T-helper 17 cell (primary cell): ENCODE measurements at places on chromosomes 5 and 9.

DNA sequence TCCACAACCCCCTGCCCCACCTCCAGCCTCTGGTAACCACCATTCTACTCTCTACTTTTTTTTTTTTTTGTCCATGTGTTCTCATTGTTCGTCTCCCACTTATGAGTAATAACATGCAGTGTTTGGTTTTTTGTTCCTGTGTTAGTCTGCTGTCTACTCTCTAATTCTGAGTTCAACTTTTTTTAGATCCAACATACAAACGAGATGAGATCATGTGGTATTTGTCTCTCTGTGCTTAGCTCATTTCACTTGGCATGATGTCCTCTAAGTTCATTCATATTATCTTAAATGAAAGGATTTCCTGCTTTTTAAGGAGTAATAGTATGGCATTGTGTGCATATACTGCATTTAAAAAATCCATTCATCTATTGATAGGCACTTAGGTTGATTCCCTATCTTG lies 130.9 kb downstream of the NMUR2 start:
- no peak for DNase-seq

DNA sequence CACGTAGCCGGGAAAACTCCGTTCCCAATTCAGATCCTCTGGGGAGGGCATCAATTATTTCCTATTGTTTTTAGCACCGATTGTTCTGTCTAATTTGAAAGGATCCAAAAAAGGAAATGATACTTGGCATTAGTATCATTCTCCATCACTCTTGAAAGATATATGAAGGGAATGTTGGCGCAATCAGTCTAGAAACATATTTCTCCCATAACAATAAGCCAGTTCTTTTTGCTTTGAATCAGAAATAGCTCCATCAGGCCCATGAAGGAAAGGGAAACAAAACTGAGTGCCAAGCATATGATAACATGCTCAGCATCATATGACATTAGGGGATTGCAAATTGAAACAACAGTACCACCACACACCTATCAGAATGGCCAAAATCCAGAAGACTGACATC lies 39.8 kb downstream of the SRD5A1 start:
- no peak for DNase-seq

- DNase-seq, result no peak
Observed at GRCh38 chr9:71690063-71690688, 78.1 kb downstream of the CEMIP2 start.

DNA sequence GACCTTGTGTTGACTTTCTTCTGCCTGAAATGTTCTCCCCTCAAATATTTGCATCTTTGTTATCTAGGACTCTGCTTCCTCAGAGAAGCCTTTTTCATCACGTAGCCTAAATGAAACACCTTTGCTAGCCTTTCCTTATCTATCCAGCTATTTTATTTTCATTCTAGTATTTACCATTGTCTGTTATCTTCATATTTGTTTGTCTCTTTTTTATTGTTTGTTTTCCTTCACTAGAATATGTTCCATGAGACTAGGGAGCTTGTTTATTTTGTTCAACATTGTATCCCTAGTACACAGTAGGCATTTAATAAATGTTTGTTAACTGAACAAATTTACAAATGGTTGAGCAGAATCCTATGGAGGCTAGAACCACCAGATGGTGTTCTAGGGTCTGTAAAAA lies 178.0 kb downstream of the NPR3 start:
- DNase-seq, result no peak

DNA sequence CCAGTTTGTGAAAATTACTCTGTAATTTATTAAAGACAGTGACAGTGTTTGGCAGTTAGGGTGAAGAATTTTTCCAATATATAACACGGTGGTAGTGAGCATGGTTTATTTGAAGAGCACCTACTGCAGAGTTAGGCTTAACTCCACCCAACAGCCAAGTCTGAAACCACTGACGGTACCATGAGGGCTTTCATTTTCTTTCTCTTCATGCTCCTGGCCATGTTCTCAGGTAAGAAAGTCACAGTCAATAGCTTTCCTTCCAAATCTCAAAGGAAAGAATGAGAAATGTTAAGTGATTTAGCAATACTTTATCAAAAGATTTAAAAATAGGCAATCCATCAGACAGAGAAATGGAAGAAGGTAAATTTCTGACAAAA lies at the start of gene MARCOL:
TSS of gene MARCOL (plus strand) at position 108 of the 377 bp plus-strand sequence. CDS start at position 181, 73 bp downstream.
- no peak for DNase-seq

- no peak for DNase-seq
Observed at GRCh38 chr5:157729858-157730257, 1.4 kb upstream of the THG1L start.

GRCh38 chr5:2570586-2570985 lies 180.9 kb downstream of the IRX2 start:
- DNase-seq, result no peak

- no peak for DNase-seq
Observed at GRCh38 chr5:81825237-81825636, 74.3 kb upstream of the SSBP2 start.

GRCh38 chr9:136305804-136306203 lies 1.9 kb upstream of the CCDC187 start:
- no peak for DNase-seq

- no peak for DNase-seq
Observed at GRCh38 chr5:41067714-41068568, 3.2 kb downstream of the MROH2B start.

GRCh38 chr9:89432986-89433530 lies 64.9 kb downstream of the SEMA4D start:
- no peak for DNase-seq

- DNase-seq, result no peak
Observed at GRCh38 chr5:130975847-130976246, 189.2 kb downstream of the HINT1 start.

DNA sequence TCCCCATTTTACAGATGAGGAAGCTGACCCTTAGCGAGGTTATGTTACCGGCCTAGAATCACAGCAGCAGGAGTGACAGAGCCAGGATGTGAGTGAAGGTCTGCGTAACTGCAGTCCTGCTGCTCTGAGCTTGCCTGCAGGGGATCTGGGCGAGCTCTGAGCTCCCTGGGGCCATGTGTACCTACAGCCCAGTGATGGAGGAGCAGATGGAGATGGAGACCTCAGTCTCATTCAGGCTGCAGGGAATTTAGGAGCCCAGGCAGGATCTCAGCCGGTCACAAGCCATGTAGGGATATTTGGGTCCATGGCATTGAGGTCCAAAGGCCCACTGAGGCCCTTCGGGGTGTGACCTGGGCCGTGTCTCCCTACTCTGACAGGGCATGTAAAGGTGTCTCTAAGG lies 170.6 kb downstream of the CACNA1B start:
- no peak for DNase-seq

GRCh38 chr9:127578952-127579853 lies 32.9 kb upstream of the STXBP1 start:
- peak; percentile 46 for DNase-seq

GRCh38 chr5:125236007-125236406 lies 489.6 kb upstream of the ZNF608 start:
- no peak for DNase-seq

DNA sequence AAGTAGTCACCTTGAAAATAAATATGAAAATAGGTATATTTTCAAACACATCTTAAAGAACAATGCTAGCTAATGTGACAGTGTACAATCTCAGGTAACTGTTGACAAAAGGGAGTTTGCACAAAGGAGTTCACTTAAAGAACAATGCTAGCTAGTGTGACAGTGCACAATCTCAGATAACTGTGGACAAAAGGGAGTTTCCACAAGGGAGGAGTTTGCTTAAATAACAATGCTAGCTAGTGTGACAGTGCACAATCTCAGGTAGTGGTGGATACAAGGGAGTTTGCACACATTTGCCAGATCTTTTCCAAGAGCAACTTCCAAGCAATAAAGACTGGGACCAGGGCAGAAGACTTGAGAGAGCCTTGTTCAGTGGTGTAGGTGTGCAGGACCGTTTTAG lies 442.9 kb upstream of the FTMT start:
- DNase-seq, result no peak

- DNase-seq, result no peak
Observed at GRCh38 chr9:14062586-14063221, 251.2 kb downstream of the NFIB start.

DNA sequence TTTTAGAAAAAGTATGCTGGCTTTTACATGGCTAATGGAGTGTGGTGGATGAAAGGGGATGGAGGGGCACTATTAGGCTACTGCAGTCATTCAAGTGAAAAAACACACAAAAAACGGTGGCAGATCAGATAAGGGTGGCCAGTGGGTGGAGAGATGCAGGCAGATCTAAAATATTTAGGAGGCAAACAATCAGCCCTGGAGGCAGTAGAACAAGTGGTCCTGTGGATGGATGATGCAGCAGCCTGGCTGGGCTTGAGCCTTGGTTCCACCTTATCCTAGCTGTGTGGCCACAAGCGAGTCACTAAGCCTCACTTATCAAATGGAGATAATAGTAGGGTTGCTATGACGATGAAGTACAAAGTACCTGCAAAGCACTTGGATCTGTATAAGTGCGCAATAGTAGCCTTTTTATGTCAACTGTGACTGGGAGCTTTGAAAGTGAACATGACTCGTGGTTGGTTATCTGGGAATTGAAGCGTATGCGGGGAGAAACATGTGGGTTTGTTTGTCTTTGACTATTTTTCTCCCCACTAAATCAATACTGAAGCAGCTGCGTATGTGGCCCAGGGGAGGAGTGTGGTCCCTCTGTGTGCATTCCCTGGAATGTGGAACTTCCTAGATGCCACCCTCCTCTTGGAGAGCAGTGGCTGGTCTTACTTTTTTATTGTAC lies 20.2 kb downstream of the NSG2 start:
- DNase-seq, result no peak

GRCh38 chr5:135130261-135131215 lies 96.5 kb upstream of the PITX1 start:
- DNase-seq, result no peak

DNA sequence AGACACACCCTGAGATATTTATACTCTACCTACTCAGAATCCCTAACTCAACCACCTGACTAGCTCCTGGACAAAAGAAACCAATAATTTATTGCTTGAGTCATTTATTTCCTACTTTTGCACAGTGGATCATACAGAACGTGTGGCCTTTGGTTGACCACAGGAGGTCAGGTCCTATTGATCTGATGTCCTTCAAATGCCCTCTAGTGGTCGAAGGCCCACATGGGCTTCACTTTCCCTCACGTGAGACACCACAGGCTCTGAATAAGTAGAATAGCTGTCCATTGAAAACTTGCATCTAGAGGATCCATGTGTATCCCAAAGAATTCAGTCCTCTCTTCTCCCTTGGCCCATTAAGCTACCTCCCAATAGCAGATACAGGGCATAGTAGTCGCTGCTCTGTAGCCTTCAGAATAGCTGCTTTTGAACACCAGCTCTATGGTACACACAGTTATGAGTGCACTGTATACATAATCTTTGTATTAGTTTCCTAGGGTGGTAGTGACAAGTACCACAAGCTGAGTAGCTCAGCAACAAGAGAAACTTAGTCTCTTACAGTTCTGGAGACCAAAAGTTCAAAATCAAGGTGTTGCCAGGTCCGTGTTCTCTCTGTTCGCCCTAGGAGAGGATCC lies 177.6 kb upstream of the SMARCA2 start:
- DNase-seq, result no peak

DNA sequence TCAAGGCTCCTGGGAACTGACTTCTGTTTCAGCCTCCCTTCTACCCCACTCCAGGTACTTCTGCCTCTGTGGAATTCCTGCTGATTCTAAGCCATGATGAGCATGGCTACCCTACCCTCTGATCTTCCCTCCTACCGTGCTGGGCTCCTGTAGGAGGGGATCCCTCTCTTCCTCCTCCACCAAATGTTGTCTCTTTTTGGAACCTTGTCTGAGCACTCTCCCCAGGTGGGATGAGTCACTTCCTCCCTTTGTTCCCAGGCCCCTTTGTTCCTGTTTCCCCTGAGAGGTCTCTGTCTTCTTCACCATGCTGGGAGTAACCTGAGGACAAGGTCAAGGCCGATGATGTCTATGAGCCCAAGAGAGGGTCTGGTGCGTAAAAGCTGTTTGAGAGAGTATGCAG lies 213.2 kb downstream of the GABBR2 start:
- DNase-seq, result no peak

- no peak for DNase-seq
Observed at GRCh38 chr9:72185561-72185960, 36.3 kb downstream of the GDA start.

DNA sequence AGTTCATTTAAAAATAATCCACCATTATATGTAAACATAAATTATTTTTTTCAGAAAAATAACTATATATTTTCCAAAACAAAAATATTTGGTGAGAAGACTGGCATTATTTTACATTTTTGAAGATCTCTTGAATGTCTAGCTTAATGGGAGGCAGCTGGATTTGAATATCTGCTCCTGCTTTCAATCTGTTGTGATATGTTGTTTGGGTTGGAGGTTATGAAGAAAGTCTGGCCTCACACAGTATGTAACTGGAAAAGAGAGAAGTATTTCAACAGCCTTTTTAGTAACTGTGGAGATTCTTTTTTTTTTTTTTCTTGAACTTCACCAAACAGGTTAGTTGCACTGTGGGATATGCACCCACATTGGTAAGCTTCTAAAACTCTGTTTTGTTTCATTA lies 84.7 kb upstream of the SLIT3 start:
- DNase-seq, result no peak

DNA sequence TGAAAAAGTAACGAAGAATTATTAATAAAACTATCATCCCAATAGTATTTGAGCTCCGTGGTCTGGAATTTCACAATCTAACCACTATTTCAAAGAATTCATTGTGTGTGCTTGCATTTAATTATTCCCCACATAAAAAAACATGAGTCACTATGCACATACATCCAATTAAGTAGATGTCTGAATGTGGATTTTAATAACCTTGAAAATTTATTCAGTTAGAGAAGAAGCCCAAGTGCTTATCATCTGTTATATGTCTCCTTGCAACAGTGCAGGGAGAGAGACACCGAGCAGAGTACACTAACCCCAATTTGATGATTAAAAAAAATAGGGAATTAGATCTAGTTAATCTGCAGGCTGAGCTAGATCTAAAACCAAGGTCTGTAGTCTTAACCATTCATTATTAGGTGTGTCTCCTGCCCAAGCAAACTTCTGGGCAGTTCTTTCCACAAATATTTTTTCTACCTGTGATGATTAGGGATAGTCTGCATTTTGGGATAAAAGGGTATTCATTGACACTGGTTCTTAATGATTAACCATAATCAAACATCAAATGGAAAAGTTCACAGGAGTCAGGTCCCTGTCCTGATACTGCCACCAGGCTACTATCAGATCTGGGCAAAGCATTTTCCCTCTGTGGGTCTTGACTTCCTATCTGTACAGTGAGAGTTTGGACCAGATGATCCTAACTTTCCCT lies 164.2 kb downstream of the GRIA1 start:
- no peak for DNase-seq

DNA sequence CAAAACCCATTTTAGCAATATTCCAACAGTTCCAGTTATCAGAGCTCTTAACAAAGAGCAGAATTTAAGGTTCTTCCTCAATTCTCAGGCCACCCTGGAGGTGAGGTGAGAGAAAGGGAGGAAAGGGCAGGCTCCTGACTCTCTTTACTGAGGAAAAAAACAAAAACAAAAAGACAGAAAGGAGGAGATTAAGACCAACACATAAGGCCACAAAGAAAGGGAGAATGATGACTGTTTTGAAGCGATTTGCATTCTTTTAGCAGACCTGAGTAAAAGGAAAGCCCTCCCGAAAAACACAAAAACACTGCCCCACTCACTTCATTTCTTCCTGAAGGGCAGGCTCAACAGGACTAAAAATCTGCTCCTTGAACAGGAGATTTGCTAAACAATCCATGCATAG lies 300.5 kb downstream of the ARL15 start:
- DNase-seq, result no peak
